ENCODE measurements at places on chromosomes 16 and 17. TPM values are rescaled to one million over a fixed set of nuclear protein-coding genes. Genes with fewer than 3 reads are reported as not detected.
A peak's percentile ranks its signal among the peaks of the same experiment; 100 is the strongest.

The FCSK gene
- total RNA-seq = 41.7 TPM

The SNAI3 gene
- 15.7 TPM for total RNA-seq

The SLC52A1 gene
- 0.58 TPM for total RNA-seq

The NPIPA3 gene
- total RNA-seq = 2.9 TPM

GRCh38 chr17:45251931-45252330, 10.0 kb downstream of the SPATA32 start:
- no peak overlapping the region for H3K27ac ChIP-seq
- no peak overlapping the region for H3K4me3 ChIP-seq
- peaks cover 6% of the 10 kb centered on the region for H3K36me3 ChIP-seq
- H3K27me3 ChIP-seq = no peaks in the 10 kb centered on the region
- H3K4me1 ChIP-seq = peaks cover 62% of the 10 kb centered on the region

DNA sequence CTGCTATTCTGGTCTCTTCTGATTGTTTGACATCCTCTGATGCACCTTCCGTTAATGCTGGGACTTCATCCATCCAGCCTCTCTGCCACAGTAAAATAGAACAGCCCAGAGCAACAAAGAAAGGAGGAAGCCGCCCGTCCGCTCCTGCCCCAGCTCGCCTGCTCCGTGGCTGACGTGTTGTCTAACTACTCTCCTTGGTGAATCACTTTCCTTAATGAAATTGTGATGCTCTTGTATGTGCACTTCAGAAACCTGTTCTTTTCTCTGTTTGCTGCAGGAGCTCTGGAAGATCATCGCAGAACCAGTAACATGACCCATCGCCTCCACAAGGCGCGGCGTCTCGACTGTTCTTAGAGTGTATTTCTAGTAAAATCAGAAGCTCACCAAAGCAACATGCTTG, 24.3 kb downstream of the METTL22 start:
- no peak overlapping the region for H3K27ac ChIP-seq
- peaks cover 5% of the 10 kb centered on the region for H3K4me1 ChIP-seq
- H3K27me3 ChIP-seq = no peaks in the 10 kb centered on the region
- H3K36me3 ChIP-seq = peaks cover 54% of the 10 kb centered on the region
- DNase-seq = no peak
- H3K4me3 ChIP-seq = no peak overlapping the region

- H3K27me3 ChIP-seq = no peaks in the 10 kb centered on the region
- H3K4me3 ChIP-seq = no peak overlapping the region
- H3K36me3 ChIP-seq = no peaks in the 10 kb centered on the region
- DNase-seq = no peak
- no peak overlapping the region for H3K27ac ChIP-seq
- no peaks in the 10 kb centered on the region for H3K4me1 ChIP-seq
These were observed 132.0 kb downstream of the COPRS start for GRCh38 chr17:31726980-31727427.

GRCh38 chr17:62720126-62720850, 87.8 kb downstream of the MARCHF10 start:
- H3K36me3 ChIP-seq = no peaks in the 10 kb centered on the region
- no peaks in the 10 kb centered on the region for H3K27me3 ChIP-seq
- peak; percentile 8 for DNase-seq
- H3K4me3 ChIP-seq = no peak overlapping the region
- no peak overlapping the region for H3K27ac ChIP-seq

DNA sequence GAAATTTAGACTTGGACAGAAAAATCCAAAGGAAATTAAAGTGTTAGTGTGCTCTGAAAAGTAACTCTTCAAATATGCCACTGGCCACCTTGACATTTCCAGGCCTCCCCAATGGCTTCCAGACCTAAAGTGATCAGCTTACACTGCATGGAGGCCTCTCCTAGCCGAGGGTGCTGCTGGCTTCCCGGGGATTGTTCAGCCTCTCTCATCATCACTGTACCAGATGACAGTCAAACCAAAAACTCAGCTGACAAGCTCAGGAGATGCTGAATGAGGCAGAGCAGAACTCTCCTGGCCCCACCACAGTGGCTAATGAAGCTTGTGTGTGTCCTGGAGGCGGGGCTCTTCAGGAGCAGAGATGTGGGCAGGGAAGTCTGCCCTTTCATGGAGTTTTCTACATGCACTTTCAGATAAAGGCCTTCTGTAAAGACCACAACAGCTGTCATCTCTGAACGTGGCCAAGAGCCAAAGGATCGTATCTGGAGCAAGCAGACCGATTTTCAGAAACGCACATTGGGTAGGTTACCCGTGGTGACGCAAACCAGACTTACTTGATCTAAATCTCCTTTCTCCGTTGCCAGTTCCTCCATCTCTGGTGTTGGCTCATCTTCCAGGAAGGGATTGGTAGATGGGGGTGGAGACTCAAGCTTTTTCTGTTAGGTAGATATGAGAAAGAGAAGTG, 113.3 kb downstream of the VPS53 start:
- no peak for DNase-seq
- H3K4me1 ChIP-seq = no peaks in the 10 kb centered on the region
- no peak overlapping the region for H3K27ac ChIP-seq
- H3K27me3 ChIP-seq = no peaks in the 10 kb centered on the region
- no peak overlapping the region for H3K4me3 ChIP-seq

DNA sequence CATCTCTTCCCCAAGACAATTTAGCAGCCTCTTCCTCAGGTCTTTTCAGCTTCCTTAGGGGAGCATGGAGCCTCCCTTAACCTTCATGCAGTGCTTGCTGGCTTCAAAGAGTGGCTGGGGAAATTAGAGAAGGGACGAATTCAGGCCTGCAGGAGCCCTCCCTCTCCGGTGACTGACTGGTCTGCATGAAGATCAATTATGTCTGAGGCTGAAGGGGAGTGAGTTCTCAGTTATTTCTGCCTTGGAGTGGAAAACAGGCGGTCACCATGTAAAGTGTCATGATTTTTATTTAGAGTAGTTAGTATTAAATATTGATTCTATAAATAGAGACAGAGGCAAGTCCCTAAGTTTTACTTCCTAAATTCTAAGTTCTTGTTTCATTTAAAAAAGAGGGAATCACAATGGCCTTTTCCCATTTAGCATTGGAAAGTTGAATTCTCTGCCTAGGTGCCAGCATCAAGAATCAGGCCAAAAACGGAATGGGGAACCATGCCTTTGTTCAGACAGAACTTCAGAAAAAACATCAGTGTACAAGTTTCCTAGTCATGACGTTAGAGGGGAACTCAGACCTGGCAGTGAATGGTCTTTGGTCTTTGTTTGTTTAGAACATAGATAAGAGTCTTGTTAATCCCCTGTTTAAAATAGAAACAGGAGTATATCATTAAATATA, 4.4 kb downstream of the GABARAPL2 start:
- H3K36me3 ChIP-seq = peaks cover 44% of the 10 kb centered on the region
- no peak overlapping the region for H3K27ac ChIP-seq
- H3K4me1 ChIP-seq = peaks cover 53% of the 10 kb centered on the region
- DNase-seq = no peak

- no peaks in the 10 kb centered on the region for H3K27me3 ChIP-seq
- no peaks in the 10 kb centered on the region for H3K36me3 ChIP-seq
- no peak overlapping the region for H3K4me3 ChIP-seq
- no peak overlapping the region for H3K27ac ChIP-seq
- no peak for DNase-seq
- no peaks in the 10 kb centered on the region for H3K4me1 ChIP-seq
These were observed 79.5 kb downstream of the GNAO1 start for GRCh38 chr16:56270828-56271227.

DNA sequence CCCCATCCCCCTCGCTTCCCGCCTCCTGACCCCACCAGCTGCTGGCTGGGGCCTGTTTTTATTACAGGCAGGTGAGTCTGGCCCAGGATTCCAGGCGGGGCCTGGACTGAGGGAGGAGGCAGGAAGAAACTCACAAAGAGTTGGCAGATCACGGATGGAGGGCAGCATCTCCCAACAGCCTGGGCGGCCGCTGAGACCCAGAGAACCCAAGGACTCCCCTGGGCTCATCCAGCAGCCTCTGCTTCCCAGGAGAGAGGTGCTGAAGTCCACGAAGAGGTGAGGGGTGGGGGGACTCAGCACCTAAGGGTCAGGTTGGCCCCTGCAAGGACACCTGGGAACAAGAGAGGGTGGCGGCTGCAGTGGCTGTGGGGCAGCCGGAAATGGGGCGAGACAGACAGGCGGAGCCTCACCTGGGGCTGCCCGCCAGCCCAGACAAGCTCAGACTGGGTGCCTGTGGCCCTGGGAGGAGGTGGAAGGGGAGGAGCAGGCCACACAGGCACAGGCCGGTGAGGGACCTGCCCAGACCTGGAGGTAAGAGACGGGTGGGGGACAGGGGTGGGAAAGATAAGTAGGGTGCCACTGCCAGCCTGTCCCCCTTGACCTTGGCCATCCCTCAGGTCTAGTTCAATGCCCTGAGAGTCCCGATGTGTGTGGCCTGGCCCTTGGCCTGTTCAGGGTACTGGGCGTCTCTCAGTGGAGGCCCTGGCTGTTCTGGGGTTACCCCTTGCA, 8.7 kb upstream of the ADGRG1 start:
- no peak overlapping the region for H3K27ac ChIP-seq
- no peaks in the 10 kb centered on the region for H3K4me1 ChIP-seq
- no peaks in the 10 kb centered on the region for H3K36me3 ChIP-seq
- no peak overlapping the region for H3K4me3 ChIP-seq
- H3K27me3 ChIP-seq = no peaks in the 10 kb centered on the region
- no peak for DNase-seq

DNA sequence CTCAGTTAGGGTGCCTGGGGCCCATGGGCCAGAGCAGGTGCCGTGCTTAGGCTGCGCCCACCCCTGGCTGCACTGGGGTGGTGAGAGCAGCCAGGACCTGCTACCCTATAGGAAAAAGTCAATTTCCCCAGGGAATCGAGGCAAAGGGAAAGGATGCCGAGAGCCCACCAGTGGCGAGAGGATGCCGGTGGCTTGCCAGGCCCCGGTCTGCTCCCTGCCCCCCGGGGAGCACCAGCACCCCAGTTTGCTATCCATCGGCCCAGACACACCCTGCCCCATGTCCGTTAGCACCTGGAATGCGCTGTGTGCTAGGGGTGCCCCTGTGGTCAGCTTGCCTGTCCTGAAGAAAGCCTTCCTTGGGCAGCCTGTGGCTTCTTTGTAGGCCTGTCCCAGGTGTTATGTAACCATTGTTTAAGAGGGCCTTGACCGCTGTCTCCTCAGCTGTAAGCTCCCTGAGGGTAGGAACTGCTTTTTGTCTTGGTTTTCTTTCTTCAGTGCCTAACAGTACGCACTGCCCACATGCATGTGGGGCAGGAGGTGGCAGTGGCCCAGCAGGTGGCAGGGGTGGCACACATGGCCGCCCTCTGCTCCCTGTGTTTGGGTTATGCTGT, 40.8 kb downstream of the NT5M start:
- H3K4me1 ChIP-seq = no peaks in the 10 kb centered on the region
- H3K27me3 ChIP-seq = no peaks in the 10 kb centered on the region

DNA sequence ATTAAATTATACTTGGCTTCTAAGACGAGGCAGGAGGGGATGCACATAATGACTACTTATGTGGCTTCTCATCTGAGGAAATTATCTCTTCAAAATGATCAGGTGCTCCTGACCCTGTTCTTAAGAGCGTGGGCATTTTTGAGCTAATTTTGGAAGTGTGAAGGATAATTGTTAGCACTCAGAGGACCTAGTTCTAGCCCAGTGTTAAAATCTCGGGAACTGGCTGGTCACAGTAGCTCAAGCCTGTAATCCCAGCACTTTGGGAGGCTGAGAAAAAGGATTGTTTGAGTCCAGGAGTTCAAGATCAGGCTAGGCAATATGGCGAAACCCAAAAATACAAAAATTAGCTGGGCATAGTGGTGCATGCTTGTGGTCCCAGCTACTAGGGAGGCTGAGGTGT, 103.0 kb upstream of the DHX40 start:
- no peaks in the 10 kb centered on the region for H3K4me1 ChIP-seq
- H3K27ac ChIP-seq = no peak overlapping the region
- H3K4me3 ChIP-seq = no peak overlapping the region
- no peaks in the 10 kb centered on the region for H3K27me3 ChIP-seq
- no peaks in the 10 kb centered on the region for H3K36me3 ChIP-seq

DNA sequence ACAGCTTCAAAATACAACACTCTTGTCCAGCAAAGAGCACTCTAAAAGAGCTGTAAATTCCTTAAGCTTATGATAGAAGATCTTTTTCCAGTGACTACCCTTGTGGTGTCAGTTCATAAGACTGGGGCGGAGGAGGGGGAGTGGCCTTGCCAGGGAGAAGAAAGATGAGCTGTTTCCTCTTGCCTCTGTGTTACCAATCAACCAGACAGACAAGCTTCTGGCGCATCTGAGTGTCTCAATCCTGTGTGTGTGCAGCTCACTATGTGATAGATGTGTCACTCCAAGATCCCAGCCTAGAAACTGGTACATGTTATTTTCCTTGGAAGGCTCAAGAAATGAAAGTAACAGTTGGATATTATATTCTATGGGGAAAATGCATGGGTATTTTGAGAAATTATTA, 167.4 kb upstream of the CACNG3 start:
- H3K27me3 ChIP-seq = no peaks in the 10 kb centered on the region
- H3K36me3 ChIP-seq = peaks cover 16% of the 10 kb centered on the region
- H3K27ac ChIP-seq = no peak overlapping the region
- DNase-seq = no peak
- H3K4me1 ChIP-seq = no peaks in the 10 kb centered on the region

- no peaks in the 10 kb centered on the region for H3K36me3 ChIP-seq
- H3K4me3 ChIP-seq = no peak overlapping the region
These were observed 37.0 kb downstream of the STXBP4 start for GRCh38 chr17:55005520-55005919.

DNA sequence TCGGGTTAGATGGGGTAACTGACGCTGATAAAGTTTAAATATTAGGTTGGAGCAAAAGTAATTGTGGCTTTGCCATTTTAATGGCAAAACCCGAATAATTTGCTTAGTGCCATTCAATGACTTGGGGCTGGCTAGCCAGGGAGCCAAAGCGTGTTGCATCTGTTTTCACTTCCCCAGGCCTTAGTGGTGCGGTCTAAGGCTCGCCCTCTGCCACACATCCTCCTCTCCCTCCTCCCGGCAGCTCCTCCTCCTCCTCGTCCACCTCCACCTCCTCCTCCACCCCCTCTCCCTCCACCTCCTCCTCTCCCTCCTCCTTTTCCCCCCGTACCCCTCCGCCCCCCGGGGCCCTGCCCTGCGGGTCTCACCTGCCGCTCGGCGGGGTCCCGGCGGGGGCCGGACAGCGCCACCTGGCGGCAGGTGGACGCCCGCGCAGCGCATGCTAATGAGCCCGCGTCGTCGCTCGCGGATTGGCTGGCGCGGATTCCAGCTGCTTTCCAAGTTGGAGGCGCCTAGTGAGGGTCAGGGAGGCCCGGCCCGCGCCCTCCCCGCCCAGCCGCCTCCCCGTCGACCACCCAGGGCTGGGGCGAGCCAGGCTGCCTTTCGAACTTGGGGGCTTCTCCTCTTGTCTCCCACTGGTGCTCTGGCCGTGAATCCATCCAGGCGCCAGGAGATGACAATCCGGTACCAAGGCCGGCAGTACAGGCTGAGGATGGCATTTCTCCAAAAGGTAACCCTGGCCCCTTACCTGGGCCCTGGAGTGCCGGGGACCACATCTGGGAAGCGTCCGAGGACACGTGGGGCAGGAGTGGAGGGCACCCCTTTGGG, 36.6 kb upstream of the RGS9 start:
- no peaks in the 10 kb centered on the region for H3K27me3 ChIP-seq
- peak overlapping the region; percentile 61 for H3K27ac ChIP-seq
- peaks cover 26% of the 10 kb centered on the region for H3K4me1 ChIP-seq
- H3K36me3 ChIP-seq = no peaks in the 10 kb centered on the region
- H3K4me3 ChIP-seq = peak overlapping the region; percentile 65

- H3K27ac ChIP-seq = no peak overlapping the region
- no peak for DNase-seq
- no peak overlapping the region for H3K4me3 ChIP-seq
- no peaks in the 10 kb centered on the region for H3K36me3 ChIP-seq
- no peaks in the 10 kb centered on the region for H3K27me3 ChIP-seq
These were observed 29.7 kb upstream of the DLX4 start for GRCh38 chr17:49939318-49939717.
